Activated naive CD8-positive, alpha-beta T cell treated with anti-CD3 and anti-CD28 coated beads, Interleukin-2, amount 50 U/mL, for 16 hours (primary cell): ENCODE measurements at places on chromosomes 1 and 21.

- DNase-seq = no peak
Observed at GRCh38 chr1:55375617-55376258, 160.6 kb upstream of the USP24 start.

DNA sequence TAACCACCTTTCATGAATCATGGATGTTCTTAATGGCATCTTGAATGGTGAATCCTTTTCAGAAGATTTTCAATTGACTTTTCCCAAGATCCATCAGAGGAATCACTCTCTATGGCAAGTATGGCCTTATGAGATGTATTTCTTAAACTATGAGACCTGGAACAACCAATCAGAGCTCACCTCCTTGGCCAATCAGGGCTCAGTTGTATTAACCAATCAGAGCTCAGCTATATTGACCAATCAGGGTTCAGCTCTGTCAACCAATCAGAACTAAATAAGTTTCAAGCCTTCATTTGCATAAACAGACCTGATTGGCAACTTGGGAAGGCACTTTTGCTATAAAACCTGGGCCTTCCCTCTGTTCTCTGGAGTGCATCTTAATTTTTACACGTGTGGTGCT, 13.6 kb upstream of the FAM3B start:
- no peak for DNase-seq

GRCh38 chr1:86788300-86789206, 84.2 kb downstream of the SH3GLB1 start:
- DNase-seq = no peak

DNA sequence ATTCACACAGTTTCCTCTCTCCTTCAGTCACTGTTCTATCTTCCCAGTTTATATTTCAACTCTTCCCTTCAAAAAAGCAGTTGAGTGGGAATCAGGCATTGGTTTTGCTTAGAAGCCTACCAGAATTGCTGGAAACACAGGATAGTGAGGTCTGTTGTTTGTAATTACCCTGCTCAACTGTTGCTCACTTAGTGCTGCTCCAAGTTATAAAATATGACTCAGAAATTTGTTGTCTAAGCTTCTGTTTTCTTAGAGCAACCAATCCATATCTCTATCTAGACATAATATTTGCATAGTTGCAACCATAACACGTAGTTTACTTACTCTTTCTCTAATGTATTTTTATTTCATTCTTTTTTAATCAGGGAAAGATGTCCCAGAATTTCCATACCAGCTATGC, 87.9 kb downstream of the MACF1 start:
- no peak for DNase-seq

DNA sequence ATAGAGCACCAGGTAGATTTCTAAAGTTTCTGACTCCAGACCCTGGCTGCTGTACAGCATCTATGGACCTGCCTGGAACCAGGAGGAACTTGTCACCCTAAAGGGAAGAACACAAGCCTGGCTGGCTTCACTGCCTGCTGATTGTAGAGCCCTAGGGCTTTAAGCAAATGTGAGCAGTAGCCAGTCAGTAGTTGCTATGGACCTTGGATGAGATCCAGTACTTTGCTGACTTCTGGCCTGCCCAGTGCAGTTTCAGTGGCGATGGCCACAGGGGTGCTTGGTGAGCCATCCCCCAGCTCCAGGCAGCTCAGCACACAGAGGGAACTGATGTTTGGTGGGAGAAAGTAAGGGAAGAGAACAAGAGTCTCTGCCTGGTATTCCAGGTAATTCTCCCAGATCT, 68.4 kb downstream of the ATP6V1G3 start:
- no peak for DNase-seq

GRCh38 chr1:77016386-77016985, 149.2 kb downstream of the ST6GALNAC5 start:
- DNase-seq = no peak

- no peak for DNase-seq
Observed at GRCh38 chr21:35291034-35291433, 241.9 kb upstream of the RUNX1 start.

DNA sequence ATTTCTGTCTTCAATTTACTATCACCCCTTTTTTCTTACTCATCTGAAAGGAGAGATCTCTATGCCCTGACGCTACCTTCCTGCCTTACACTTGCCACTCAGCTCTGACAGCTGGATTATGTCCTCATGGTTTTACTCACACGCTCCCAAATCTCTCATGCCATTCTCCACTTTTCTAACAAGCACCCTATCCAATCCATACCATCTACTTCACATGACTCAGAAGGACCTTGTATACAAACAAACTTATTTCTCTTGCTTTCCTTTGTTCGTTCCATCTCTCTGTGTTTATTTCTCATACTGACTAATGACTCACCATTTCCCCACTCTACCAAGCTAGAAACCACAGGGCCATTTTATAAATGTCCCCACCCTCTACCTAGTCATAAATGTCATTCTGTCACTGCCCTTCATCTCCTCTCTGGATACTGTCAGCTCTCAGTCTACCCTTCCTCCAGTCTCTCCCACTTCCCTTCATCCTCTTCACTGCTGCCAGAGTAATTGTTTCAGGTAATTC, 87.3 kb downstream of the USP24 start:
- DNase-seq = no peak

GRCh38 chr1:119787776-119788175, 19.1 kb upstream of the HMGCS2 start:
- no peak for DNase-seq

DNA sequence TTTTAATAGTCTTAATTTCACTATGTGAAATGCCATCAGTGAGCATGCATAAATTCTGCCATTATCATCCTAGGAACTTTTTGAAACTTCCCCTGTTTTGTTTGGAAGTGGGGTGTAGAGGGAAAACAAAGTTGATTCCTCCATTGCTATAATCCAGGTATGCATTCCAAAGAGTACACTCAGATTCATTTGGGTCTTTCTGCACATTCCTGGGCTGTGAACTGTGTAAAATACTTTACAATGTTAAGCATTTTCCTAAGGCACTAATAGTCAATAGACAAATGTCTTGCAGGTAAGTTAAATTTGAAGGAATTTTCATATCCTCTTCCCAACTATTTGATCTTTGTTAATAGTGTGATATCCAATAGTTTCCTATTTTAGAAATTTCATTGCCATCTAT, 36.2 kb downstream of the SGIP1 start:
- no peak for DNase-seq

DNA sequence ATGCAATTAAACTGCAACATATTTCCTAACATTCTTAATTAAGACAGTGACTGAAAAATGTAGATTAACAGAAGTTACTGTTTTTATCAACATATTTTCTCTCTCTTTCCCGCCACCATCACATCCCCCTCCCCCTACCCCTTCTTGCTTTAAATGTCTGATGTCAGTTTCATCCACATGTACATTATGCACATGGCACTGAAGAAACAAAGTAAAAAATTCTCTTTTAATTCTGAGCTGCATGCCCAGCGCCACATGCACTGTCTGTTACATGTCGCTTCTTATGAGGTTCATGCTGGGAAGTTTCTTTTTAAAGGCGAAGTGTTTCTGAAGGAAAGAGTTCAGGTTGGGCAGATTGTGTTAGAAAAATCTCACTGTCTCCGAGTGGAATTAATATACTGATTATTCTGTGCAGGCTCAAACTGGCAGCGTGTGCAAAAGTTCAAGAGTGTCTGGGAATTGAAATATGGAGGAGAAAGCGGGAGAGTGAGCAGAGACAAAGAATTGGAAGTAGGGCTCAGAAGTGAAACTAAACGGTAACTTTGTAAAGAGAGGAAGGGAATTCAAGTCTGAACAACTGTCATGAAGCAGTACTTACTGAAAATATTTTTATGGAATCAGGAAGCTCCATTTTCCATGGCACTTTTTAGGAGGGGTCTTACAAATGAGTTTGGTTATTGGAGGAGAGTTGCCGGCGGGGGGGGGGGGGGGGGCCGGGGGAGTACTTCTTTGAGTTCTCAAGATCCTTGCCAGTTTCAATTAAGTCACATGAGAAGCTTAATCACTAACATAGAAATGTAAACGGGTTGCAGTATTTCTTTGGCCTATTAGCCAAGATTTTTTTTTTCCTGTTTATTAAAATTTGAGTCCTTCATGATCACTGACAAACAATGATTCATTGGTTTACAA, 217.6 kb downstream of the SDCCAG8 start:
- no peak for DNase-seq
